ENCODE measurements at places on chromosomes 2 and 18.

GRCh38 chr2:233026198-233026813, 6.2 kb upstream of the NEU2 start:
- DNase-seq: no peak

DNA sequence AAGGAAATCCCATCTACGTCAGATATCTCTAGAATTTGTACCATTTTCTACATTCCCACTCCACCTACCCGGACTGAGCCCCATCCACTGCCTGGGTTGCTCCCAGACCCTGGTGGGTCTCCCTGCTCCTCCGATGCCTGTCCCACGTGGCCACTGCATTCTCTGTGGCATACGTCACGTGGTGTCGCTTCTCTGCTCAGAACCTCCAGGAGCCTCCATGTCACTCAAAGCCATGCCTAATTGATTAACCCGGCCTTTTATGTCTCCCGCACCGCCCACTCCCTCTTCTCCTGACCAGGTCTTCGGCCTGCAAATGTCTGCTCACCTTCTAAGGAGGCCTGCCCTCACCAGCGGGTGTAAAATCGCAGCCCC, 176.6 kb downstream of the HDAC4 start:
- DNase-seq: no peak

GRCh38 chr18:49151482-49151881, 200.7 kb upstream of the SMAD7 start:
- no peak for DNase-seq

- DNase-seq: no peak
Measured at GRCh38 chr2:227450926-227451654, 20.9 kb upstream of the AGFG1 start.

DNA sequence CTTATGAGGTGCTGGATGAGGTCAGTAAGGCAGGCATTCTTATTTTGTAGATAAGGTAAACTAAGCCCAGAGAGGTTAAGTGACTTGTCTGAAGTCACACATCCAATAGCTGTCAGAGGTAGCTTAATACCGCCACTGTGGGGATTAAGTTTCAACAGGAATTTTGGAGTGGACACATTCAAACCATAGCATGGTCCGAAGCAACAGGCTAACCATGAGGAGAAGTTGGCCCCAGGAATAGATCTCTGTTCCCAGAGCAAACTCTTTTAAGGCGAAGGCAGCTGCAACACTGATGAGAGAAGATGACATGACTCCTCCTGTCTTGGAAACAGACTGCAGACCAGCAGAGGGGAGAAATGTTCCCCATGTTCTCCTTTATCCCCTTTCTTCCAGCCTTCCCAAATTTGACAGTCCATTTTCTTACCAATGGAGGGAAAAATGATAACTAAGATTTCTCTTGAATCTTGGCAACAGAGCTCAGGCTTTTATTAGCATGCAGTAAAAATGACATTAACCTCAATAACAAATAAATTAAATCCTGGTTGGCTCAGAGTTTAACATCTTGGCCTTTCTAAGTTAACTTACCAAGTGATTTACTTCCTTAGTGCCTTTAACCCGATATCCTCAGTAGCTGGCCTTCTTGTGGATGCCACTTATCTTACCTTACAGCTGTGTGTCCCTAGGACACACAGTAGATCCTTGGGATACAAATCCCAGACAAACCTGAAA, 67.9 kb upstream of the STPG4 start:
- DNase-seq: no peak

- DNase-seq: no peak
Measured at GRCh38 chr18:5444847-5445246, 99.0 kb downstream of the EPB41L3 start.

- DNase-seq: no peak
Measured at GRCh38 chr2:144493027-144493809, 26.7 kb downstream of the ZEB2 start.

DNA sequence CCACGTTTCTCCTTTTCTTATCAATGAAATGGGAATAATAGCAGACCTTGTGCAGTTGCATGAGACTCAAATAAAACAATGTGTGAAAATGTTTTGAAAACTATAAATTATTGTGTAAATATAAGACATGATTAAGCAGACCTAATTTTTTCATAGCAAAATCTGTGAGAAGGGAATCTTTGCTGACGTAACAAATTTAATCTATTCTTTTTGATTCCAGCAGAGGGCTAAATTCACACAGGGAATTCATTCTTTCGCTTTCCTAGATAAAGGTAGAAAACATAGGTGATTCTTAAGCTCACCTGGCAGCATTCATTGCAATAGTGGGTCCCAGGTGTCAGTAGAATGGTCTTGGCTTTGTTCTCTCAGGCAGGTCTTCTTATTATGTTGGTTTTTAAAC, 450.0 kb upstream of the GCFC2 start:
- no peak for DNase-seq

GRCh38 chr18:55073116-55073515, 113.9 kb upstream of the CCDC68 start:
- no peak for DNase-seq

GRCh38 chr18:70036771-70037347, 89.2 kb upstream of the CD226 start:
- no peak for DNase-seq

- DNase-seq: no peak
Measured at GRCh38 chr2:78779761-78780160, 245.7 kb upstream of the REG3G start.

DNA sequence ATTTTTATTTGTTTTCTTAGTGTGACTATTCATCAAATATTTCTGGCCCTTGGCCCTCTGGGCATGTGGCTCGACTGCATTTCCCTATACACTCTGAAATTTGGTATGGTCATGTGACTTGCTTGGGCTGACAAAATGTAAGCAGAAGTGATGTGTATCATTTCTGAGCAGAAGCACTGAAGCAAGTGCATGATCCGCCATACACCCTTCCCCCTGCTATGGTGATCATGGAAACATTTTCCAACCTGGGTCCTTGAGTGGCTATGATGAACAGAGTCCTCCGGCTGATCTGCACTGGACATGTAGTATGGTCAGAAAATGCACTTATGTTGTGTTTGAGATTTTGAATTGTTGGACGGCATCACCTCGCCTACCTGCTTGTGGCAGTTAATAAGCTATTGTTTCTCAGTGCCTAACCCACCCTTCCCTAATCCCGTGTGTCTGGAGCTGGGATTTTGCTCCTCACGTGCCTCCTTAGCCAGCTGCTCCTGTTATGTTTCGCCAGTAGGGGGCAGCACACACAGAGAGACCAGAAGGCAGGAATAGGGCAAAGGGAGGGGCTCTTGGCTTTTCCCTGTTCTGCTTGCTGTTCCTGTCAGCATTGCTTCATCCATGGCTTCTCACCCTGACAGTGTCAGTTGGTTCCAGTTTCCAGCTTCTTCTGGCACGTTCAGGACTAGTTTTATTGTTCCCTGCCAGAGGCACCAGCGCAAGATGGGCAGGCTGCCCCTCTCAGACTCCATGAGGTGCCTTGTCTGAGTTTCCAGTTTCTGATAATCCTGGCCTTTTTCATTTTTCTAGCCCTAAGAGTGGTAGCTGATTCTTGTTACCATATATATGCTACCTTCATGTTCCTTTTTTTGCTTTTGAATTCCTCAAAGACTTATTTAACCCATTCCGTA, 207.4 kb downstream of the ARL6IP6 start:
- peak; percentile 58 for DNase-seq

DNA sequence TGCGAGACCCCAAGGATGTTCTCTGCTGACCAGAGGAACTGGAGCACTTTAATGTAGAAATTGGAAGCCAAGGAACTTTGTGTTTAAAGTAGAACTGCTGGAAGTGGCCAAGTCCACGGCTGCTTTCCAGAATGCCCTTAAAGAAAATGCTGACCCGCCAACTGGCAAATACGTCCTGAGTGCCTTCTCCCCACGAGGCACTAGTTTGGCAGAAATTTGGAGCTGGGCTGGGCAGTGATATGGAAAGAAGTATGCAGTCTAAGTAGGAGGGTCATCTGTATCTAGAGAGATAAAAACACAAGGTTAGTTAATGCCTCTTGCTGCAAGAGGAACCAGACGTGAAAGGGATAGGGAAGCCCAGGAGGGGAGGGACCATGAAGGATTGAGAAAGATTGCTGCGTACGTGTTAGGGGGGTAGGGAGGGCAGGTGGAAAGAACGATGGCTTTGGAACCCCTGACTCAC, 59.3 kb upstream of the RFX8 start:
- no peak for DNase-seq

DNA sequence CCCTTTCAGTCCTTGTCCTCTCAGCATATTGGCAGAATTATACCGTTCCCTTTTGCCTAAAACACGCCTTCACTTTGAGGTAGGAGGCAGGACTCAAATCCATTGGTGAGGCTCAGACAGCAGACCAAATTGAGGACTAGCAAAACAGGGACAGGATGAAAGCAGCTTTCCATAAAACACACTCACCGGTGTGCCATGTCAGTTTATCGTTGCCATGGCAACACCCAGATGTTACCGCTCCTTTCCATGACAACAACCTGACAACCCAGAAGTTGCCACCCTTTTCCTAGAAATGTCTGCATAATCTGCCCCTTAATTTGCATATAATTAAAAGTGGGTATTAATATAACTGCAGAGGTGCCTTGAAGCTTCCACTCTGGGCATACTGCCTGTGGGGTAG, 730.4 kb downstream of the METTL4 start:
- no peak for DNase-seq

- no peak for DNase-seq
Measured at GRCh38 chr2:175010848-175011254, 5.7 kb upstream of the CHN1 start.

GRCh38 chr2:24877646-24878045, 42.4 kb downstream of the ADCY3 start:
- DNase-seq: no peak

- no peak for DNase-seq
Measured at GRCh38 chr2:10324095-10324832, 21.6 kb downstream of the HPCAL1 start.

DNA sequence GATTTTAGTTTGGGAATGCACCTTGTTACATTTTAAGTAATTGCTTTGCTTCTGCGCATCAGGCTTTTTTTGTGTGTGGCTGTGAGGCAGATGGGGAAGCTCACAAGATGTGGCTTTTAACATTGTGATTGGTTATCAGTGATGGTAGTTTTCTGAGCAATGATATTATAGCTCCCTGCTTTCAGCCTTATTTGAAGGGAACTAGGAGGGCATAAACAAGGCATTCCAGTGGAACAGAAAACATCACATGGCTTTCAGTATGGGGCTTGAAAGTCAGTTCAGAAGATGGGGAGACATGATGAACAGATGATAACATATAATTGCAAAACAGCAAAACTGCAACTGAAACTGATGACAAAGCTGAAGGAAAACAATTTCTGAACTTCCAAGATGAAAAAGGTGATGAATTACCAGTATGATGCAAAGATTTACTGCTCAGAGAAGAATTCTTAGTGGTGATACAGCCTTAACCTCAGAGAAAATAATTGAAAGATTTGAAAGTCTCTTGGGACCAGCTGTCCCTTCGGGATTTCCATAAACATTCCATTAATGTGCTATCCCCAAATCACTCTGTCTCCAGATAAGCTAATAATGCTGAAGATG, 439.7 kb downstream of the RND3 start:
- no peak for DNase-seq

DNA sequence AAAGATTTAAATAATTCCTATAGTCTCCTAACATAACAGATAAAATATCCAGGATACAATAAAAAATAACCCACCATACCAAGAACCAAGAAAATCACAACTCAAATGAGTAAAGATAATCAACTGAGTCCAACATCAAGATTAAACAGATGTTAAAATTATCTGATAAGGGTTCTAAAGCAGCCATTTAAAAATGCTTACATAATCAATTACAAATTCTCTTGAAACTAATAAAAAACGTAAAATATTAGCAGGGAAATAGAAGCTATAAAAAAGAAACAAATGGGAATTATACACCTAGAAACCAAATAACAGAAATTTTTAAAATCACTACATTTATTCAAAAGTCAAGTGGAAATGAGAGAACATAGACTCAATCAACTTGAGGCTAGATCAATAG, 297.7 kb upstream of the RAB6C start:
- DNase-seq: no peak

DNA sequence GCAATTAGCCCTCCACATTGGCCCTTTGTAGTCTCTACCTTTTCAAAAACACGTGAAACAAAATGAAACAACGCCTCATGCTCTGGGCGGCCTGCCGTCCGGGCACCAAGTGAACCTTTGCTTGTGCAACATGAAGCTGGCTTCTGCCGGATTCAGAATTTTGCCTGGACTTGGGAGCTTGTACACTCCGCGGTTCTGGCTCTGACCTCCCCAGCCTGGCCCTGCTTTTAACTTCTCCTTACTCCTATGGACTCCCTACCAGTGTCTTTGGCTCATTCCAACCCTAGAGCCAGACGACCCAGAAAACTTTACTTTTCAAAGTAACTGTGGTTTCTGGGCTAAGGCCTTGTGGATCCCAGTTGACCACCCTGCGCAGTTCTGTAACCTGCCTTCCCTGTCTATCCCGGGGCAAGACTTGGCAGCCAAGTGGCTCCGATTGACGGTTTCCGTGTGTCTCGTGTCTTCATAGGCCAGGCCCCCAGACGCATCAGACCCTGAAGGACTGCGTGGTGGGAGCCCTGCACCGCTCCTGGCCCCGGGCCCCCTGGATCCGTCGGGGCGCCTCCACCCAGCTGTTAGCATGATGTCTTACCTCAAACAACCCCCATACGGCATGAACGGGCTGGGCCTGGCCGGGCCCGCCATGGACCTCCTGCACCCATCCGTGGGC, 1.9 kb downstream of the OTX1 start:
- DNase-seq: no peak

DNA sequence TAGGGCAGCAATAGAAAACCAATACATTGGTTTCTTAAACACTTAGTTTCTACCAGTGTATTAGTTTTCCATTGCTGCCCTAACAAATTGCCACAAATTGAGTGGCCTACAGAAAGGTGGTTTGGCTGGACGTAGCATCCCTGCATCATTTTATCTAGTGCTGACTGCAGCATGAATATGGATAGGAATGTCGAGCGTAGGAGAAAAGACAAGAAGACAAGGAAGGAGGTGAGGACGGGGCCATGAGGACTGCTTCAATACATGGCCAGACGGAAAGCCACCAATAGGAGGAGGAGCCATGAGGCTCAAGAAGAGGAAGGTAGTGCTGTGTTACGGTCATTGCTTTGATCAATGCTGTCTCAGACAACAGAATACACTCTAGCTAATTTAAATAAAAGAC, 154.5 kb upstream of the NDUFV2 start:
- DNase-seq: no peak

GRCh38 chr2:121175326-121175725, 109.7 kb downstream of the TFCP2L1 start:
- no peak for DNase-seq

GRCh38 chr2:176158855-176159662, 2.0 kb downstream of the HOXD3 start:
- DNase-seq: no peak

DNA sequence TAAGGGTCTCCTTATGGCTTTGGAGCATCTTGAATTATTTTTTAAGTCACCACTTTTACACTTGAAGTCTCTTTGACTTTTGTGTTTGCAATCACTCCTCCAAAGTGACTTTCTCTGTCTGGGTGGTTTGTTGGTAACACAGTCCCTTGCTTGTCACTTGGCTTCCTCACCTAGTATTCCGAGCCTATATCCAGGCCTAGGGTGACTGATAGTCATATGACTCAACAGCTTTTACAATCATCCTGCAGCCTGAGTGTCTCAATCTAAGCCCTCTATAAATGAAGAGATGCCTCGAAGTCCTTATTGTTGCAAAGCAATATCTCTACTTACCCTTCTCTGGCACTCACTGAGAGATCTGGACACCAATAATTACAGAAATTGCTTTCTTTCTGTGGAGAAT, 53.9 kb upstream of the SETBP1 start:
- DNase-seq: no peak

GRCh38 chr18:8455661-8456614, 153.3 kb upstream of the RAB12 start:
- DNase-seq: no peak

- DNase-seq: no peak
Measured at GRCh38 chr2:240503375-240503774, 54.4 kb downstream of the ANKMY1 start.
